ENCODE measurements at places on chromosomes 2 and 18.
A peak's percentile ranks its signal among the peaks of the same experiment; 100 is the strongest.

DNA sequence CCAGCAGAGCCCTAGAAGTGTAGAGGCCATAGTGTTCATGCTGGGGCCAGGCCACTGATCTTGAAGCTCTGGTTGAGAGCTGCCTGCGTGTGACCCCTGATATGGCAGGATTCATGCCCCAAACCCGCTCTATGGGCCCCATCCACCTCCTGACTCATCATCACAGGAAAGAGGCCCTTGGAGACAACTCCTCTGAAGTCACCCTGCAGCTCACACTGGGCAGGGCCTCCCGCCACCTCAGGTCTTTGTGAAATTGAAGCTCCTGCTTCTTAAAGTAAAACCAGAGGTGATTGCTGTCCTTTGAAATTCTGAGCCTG is 12.0 kb upstream of the TUBB6 start:
- DNase-seq, result no peak

DNA sequence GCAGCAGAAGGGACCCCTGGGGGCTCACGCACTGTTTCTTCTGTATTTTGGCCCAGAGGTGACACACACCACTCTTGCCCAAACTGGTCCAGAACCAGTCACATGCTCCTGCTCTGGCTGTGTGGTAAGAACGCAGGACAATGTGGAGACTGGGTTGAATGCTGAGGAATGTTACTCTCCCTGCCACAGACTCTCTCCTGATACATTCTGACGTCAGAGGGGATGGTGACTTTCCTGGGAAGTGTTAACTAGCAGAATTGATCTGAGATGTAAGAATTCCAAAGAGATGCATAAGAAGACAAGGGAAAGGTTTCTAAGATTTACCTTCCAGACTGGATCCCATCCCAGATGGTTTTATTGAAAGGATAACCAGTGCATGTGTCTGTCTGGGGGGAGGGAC is 100.8 kb downstream of the ASB1 start:
- no peak for DNase-seq

DNA sequence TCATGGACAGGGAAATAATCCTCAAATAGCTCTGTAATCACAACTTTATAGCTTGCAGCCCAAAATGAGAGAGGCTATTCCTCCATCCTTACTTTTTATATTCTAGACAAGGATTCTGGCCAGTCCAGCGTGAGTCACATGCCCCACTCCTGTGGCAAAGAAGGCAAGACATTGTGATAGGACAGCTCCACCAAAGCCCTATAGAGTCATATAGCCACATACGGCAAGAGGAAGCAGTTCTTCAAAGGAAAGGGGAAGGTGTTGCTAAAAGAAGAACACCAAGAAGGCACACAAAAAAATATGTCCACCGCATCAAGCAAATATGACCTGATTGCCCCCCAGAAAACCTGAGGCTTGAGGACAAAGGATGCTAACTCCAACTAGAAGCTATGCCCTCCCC is 3.4 kb upstream of the GFPT1 start:
- DNase-seq, result no peak

GRCh38 chr2:235416858-235417499 is 76.9 kb upstream of the AGAP1 start:
- no peak for DNase-seq

- no peak for DNase-seq
Measured at GRCh38 chr2:235489897-235490296, 3.9 kb upstream of the AGAP1 start.

GRCh38 chr2:150466741-150467620 is 20.5 kb downstream of the RND3 start:
- no peak for DNase-seq

- no peak for DNase-seq
Measured at GRCh38 chr2:128486640-128487375, 168.1 kb upstream of the HS6ST1 start.

- DNase-seq, result peak; percentile 20
Measured at GRCh38 chr2:178241844-178242551, 47.7 kb downstream of the OSBPL6 start.

DNA sequence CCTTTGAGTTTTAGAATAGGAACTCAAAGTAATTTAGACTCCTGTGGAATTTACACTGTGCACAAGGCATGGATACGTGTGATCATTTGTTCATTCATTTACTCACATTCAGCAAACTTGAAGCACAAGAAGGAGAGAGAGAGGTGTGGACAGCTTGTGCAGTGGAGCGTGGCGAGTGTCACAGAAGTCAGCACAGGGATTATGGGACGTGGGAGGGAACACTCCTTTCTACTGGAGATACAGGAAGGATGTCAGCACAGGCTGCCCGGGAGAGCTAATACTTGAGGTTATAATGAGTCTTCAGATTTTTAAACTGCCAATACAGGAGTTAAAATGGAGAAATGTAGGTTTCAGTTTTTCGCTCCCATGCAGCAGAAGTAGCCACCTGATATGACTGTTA is 7.0 kb downstream of the FAM228A start:
- DNase-seq, result no peak

GRCh38 chr2:174589334-174589733 is 8.3 kb downstream of the WIPF1 start:
- DNase-seq, result no peak

DNA sequence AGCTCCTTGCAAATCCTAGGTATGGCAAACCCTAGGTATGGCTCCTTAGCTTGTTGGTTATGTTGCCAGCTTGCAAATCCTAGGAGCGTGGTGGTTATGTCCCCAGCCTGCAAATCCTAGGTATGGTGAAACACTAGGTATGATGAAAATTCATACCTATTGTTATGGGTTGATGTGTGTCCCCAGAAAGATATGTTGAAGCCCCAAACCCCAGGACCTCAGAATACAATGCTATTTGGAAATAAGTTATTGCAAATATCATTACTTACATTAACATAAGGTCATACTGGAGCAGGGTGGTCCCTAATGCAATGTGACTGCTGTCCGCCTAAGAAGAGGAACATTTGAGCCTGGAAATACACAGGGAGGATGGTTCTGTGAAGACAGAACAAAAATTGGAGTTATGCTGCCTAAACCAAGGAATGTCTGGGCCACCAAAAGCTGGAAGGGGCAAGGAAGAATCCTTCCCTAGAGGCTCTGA is 220.8 kb downstream of the MYCN start:
- no peak for DNase-seq

DNA sequence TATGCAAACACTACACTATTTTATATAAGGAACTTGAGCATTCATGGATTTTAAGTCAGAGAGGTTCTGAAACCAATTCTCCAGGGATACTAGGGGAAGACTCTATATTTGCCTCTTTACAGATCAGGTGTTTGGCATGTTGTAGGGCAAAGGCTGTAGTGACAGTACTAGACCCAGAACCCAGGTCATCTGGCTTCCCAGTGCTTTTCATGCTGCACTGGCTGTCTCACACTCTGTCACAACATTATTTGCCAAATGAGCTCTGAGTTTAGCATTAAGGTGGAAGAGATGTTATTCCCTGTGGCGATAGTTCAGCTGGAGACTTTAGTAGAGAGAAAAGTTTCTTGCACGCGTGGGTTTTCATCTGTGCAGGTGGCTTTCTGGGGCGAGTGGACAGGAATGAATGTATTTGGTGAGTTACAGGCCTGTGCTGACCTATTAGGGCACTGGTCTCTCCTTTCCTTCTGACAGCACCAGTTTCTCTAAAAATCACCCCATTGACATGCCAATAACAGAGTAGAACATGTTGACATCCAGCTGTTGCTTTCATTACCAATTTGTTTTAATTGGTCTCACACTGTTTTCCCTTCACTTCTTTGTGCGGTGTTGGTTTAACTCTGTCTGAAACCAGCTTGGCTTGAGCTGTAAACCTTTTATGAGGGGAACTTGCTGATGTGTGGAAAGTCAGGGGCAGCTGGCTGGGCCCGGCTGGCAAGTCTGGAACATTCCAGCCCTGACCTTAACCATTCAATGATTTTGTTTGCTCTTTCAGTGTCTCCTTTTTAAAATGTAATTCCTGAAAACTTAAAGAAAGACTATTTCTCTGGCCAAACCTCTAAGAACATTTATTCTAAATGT is 643.0 kb upstream of the FAM98A start:
- no peak for DNase-seq

- no peak for DNase-seq
Measured at GRCh38 chr18:76490033-76490432, 5.0 kb downstream of the ZNF516 start.

DNA sequence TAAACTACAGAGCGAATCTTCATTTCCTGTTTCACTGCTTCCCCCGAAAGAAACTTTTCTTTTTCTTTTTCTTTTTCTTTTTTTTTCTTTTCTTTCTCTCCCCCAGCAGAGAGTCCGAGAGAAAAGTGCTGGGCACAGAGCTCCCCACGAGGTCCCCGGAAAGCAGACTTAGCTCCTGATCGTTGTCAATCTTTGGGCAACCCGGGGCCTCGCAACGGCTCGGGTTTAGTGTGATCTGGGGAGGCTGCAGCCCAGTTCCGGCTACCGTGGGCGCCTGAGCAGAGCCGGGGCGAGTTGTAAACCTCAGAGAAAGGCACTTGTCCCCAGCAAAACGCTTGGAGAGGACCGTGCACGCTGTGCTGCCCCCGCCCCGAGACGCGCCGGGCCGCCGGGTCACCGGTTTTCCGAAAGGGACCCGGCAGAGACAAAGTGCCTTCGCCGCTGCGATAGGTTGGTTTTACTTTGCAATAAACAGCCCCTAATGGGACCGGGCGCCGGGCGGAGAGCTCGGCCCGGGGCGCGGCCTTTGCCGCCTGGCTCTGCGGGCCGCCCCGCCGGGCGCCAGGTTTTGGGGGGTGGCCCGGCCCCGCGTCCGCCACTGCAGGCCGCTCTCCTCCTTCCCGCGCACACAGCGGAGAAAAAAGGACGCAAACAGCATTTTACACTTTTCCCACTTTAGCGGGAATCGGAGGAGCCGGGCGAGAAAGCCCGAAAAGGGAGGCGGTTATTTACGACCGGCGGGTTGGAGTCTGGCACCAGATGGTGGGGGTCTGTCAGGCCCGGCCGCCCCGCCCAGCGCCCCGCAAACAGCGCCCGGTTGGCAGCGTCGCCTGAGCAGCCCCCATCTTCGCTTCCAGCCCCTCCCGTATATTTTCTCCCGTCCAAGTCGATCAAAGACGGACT is 136.0 kb downstream of the INSIG2 start:
- peak; percentile 27 for DNase-seq

DNA sequence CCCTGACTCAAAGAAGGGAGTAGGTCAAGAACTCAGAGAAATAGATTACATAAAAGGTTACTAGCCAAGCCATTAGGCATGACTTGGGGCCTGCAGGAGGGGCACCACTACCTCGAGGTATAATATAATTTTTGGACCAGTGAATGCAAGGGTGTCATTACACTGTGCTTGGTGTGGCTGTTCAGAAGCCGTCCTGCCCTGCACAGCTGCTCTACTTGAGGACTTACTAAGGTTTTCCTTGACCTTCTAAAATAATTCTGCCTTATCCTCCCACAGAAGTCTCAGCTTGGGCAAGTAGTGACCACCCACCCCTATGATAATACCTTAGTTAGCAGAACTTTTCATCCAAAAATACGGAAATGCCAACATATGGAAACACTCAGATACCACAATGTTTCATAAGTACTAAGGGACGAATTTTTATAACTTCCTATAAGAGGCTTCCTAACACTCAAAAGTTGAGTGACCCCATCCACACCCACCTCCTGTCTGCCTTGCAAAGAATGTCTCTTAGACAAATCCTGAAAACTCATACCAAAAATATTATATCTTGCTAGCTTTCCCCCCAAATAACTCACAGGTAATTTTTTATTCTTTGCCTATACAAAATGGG is 17.7 kb upstream of the ATG16L1 start:
- no peak for DNase-seq

DNA sequence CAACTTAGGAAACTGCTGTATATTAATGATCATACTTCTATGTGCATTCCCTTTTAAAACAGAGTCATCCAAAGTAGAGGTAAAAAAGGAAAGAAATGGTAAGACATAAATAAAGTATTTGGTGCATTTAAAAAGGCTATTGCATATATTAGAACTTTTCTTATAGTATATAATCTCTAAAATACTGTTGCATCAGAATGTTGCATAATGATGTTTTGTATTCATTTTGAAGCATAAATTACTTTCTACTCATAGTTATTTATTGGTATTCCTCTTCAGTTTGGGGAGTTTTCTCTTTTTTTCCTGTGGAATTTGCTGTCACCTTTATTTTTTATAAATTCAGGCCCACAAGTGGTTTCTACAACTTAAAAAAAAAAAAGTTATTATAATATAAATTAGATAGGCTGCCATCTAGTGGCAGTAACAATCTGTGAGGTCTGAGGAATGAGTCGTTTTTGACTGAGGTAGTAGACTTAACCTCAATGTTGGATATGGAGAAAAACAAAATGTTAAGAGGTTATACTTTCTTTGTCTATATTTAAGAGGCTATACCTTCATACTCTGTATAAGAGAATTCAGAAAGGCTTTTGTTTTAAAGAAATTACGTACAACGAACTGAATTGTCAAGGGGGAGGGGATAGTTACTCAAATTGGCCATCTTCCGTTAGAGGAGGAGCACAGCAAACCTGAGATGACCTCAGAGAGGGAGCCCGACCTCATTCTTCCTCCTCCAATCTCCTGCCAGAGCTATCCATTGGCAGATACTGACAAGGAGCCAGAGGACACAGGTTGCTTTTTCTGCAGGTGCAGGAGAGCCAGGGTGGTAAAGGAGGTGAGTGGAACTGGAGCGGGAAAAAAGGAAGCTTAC is 23.8 kb downstream of the ANKAR start:
- peak; percentile 21 for DNase-seq

- DNase-seq, result no peak
Measured at GRCh38 chr2:156574112-156574511, 137.9 kb downstream of the GPD2 start.

DNA sequence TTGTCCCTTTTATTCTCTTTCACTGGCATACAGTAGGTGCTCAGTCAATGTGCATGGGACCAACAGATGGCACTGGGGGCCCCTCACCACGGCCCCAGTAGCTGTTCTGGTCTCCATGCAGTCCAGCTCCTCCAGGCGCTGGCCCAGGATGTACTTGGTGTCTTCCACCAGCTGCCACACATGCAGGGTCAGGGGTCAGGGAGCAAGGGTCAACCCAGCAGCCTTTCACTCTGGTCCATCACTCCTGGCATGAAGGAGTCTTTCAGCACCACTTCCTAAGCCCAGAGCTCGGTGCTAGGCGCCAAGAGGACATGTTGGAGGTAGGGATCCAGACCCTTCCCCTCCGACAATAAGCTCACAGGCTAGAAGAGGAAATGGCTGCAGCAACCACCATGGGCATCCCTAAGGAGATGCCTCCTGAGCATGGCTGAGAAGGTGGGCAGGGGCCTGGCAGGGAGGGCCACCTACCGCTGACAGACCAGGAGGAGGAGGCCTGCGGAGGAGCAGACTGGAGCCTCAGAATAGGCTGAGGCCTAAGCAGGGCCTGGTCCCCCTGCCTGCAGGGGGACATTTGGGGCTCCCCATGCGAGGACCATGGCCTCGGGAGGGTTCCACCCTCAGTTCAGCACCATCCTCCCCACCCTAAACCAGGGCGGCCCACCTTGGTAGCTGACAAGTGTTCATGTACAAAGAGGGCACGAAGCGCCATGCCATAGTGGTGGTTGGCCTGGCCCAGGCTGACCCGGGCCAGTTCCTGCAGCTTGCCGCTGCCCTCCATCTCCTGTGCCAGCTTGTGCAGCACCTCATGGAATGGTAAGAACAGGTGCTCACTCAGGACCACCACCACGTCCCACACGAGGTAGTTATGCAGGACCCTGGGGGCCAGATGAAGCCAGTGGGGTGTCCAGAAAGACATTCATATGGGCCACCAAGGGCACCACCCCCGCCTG is 10.2 kb downstream of the ALPG start:
- DNase-seq, result no peak

- DNase-seq, result no peak
Measured at GRCh38 chr2:198297350-198297749, 493.0 kb downstream of the PLCL1 start.

GRCh38 chr2:150526827-150527226 is 39.4 kb upstream of the RND3 start:
- DNase-seq, result no peak
